8988T (cell line): ENCODE measurements at places on chromosomes 6 and 20.

DNA sequence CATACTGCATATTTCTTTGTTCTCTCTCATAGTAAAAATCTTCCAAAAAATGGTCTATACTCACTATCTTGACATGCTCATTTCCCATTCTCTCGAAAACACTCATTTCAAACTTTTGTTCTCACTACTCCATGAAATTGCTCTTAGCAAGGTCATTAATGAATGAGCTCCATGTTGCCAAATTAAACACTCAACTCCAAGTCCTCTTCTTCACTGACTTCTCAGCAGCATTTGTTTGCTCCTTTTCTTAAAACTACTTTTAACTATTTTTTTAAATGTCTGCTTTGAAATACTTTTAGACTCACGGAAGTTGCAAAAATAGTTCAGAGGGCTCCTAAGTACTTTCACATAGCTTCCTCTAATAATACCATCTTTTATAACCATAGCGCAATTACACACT, 274.0 kb upstream of the PREP start:
- DNase-seq: no peak

- no peak for DNase-seq
Measured at GRCh38 chr6:43722920-43723545, 35.4 kb upstream of the MRPS18A start.

DNA sequence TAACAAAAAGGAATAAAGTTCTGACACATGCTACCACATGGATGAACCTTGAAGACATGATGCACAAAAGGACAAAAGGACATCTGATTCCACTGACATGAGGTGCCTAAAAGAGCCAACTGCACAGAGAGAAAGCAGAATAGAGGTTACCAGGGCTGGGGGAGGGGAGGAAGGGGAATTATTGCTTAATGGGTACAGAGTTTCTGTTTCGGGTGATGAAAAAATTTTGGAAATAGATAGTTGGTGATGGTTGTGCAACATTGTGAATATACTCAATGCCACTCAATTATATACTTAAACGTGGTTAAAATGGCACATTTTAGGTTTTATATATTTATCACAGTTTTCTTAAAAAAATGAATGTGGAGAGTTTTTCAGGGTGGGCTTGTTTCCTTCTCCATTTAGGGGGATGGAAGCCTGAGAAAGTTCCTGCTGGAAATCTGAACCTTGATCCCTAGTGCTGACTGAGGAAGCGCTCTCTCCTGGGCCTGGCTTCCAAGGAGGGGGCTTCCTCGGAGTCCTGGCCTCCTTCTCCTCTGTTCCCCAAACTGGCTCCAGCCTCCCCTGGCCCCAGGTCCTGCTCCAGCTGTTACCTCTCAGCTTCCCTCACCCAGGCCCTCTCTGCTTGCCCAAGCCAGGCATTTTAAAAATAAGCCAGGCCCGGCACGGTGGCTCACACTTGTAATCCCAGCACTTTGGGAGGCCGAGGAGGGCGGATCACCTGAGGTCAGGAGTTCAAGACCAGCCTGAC, 79.2 kb downstream of the NOL4L start:
- no peak for DNase-seq

GRCh38 chr20:51695574-51696303, 72.5 kb downstream of the ATP9A start:
- DNase-seq: no peak

DNA sequence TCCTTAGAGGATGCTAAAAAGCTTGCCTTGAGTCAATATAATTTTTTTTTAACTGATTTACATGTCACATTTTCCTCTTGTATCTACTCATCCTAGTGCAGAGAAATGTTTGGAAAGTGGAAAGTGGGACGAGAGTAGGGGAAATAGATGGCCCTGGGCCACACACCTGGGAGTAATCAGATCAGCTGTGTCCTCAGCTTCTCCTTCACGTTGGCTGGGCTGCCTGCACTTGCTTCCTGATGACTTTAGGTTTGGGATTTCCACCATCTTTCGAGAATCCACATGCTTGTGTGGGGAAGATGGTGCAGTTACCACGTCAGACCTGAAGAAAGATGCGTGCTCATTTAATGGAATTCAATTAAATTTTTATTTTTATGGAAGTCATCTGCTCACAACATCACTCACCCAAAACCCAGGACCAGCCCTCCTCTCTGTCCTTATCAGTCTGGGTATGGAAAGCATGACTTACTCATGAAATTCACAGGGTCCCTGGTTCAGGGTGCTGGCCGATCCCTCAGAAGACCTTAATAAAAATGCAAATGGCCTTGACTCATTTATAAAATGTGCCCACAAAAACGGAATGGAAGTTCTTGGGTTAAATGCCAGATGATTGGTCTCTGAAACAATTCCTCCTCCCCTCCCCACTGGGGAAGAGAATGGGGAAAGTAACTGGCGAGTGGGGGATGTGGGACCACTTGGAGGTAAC, 74.5 kb upstream of the TIAM2 start:
- DNase-seq: no peak

DNA sequence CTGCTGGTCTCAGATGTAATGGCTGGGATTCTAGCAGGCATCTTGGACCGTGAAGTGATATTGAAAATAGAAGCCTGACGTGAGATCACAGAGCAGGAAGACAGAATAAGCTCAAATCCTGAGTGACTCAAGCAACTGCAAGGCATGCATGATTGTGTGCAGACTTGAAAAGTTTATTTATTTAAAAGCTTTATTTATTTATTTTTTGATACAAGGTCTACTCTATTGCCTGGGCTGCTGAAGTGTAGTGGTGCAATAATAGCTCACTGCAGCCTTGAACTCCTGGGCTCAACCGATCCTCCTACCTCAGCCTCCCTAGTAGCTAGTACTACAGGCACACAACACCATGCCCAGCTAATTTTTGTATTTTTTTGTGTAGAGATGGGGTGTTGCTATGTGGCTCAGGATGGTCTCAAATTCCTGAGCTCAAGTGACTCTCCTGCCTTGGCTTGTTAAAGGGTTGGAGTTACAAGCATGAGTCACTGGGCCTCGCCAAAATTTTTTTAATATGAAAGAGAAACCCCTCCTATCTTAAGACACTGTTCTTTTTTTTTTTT, 40.1 kb upstream of the RNF144B start:
- no peak for DNase-seq

DNA sequence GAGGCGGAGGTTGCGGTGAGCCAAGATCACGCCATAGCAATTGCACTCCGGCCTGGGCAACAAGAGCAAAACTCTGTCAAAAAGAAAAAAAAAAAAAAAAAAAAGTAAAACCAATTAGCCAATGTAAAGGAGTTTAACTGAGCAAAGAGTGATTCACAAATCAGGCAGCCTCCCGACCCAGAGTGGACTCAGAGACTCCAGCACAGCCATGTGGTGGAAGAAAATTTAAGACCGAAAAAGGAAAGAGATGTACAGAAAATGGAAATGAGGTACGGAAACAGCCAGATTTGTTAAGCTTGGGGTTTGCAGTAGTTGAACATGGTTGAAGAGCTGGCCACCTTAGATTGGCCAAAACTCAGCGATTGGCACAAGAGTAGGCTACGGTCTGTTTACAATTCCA, 51.4 kb downstream of the ERMARD start:
- no peak for DNase-seq

DNA sequence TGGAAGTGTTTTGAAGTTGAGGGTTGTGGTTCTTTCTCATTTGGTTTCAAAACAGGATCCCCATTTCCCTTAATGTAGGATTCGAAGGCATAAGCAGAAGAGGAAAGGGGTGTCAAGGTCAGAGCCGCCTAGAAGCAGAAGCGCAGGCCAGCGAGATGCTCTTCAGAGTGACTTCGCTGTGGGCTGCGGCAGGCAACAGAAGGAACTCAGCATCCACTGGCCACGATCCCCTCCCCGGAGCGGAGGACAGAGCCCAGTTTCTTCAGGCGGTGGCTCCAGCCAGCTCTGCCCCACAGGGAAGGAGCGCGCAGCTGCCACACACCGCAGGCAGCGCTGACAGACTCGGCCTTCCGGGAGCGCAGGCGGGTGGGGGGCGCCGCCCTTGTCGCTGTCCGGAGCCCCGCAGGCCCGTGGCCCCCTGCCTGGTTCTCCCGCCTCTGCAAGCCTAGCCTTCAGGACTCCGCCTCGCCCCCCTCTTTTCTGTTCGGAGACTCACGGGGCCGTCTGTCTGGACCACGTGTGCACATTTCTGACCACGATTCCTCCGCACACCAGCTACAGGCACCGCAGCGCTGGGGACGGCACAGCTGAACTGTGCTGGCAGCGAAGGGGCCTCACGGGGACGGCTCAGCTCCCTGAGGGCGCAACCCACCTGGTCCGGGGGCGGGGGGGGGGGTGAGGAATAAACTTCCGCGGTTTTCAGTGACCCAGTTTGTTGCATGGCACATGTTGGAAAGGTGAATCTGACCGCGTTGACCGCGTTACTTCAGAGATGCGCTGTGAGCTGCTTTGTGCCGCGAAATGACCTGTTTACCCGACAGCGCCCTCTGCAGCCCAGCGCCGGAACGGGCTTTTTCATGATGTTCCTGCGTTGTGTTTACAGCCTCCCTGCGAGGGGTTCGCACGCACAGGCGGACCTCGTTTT, 26.1 kb downstream of the TTLL2 start:
- DNase-seq: peak; percentile 37

DNA sequence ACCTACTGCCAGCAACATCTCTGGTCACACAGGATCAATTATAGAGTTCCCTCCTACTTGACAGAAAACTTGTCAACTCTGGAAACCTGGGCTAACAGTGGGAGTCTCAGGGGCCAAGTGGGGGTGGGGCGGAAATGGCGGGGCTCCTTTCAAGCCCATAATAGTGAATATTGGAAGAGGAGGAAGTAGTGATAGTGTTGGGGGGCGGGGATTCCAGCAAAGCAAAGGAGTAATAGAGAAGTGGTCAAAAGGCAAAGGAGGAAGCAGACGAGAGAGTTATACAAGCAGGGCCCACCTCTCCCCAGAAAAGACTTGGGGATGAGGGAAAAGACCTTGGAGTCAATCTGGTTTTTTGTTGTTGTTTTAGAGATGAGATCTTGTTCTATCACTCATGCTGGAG, 2.1 kb downstream of the DEF6 start:
- DNase-seq: no peak

DNA sequence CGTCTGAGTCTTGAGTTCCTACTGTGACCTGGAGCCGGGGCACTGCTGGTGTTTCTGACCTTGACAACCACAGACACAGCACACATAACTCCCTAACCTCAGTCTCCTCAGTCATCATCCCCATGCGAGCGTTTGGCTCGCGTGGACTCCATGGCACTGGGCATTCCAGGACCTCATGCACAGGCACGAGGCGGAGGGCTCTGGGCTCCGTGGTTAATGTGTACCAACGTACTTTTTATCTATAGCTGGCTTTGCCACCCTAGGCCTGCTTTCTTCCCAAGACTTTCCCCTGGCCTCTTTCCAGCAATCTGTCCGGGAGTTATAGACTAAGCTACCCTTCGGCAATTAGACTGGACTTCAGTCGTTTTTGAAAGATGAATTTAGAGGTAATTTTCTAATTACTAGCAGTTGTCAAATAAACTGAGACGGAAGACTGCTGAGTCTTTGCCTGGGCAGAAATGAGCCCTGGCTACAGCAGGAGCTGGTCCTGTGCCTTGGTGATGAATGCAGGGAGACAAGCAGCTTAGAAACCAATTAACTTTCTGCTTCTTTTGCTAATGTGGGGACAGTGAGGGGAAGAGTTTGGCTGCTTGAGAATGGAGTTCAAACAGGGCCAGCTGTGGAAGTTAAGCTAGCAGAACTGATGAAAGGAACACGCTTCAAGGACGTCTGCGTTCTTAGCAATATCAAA, 16.1 kb upstream of the CTCFL start:
- no peak for DNase-seq

DNA sequence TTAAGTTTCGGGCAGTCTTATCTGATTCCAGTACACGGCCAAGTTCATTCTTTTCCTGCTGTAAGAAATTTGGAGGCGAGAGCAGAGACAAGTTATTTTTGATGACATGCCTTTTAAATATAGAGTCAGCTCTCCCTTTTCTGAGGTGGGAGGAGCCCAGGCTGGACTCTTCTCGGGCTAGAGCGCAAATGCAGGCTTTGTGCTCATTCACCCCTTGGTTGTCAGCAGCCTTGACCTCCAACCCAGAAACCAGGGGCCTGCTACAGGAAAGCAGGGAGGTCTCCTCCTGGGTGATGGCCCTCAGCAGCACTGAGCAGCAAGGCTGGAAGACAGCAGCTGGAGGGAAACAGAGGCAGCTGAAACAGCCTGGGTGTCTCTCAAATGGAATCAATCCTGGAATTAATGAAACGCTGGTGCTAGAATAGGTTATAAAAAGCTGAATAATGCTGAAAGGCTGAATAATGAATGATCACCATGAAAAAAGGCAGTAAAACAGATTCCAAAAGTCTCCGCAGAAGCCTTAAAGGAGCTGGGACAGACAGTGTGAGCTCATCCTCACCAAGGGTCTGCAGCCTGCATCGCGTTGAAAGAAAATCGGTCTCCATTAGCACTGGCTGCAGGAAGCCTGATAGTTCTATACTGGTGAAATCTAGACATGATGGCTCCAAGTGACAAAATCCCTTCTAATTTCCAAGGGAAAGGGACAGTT, 28.2 kb upstream of the ECI2 start:
- DNase-seq: no peak

DNA sequence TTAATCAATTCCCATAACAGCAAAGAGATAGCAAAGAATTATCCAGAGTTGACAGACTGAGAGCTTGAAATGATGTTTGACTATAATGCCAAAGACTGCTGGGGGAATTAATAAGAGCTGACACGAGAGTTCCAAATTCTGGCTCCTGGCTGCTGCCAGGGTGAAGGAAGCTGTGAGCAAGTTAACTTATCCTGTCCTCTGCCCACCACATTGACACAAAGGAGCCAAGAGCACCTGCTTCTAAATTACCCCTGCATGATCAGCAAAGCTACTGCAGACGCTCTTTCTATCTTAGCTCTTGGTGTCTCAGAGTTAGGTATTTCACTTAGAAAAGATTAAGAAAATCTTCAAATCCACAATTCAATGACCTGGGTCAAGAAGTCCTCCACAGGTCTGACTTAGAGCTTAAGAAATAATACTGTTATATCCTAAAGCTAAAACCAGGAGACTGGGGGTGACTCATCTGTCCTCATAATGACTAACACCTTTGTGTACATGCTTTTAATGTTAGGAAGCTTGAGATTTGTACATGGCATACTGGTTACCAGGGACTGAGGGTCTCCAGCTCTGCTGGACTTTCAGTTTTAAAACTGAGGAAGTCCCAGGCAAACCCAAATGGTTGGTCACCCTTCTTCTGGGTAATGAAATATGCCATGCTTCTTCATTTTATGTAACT, 13.2 kb upstream of the FRK start:
- DNase-seq: no peak

- DNase-seq: no peak
Measured at GRCh38 chr20:23059846-23060245, 10.4 kb upstream of the THBD start.

DNA sequence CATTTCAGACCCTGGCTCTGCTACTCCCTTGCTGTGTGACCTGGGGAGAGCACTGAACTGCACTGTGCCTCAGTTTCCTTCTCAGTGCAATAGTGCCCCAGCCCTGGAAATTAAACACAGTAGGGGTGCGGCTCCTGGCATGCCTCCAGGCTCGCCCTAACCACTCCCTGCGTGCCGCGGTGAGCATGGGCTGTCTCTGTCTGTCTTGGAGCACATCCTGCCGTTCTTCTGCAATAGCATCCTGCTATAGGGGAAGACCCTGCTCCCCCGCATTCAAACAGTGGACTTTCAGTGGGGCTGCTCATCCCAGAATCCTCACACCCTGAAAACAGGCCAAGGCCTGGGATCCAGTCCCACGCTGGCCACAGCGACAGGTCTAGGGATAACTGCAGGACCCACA, 129.5 kb downstream of the FOXC1 start:
- DNase-seq: no peak
